ENCODE measurements at places on chromosomes 2 and 18. TPM values are rescaled to one million over a fixed set of nuclear protein-coding genes. Genes with fewer than 3 reads are reported as not detected.

DNA sequence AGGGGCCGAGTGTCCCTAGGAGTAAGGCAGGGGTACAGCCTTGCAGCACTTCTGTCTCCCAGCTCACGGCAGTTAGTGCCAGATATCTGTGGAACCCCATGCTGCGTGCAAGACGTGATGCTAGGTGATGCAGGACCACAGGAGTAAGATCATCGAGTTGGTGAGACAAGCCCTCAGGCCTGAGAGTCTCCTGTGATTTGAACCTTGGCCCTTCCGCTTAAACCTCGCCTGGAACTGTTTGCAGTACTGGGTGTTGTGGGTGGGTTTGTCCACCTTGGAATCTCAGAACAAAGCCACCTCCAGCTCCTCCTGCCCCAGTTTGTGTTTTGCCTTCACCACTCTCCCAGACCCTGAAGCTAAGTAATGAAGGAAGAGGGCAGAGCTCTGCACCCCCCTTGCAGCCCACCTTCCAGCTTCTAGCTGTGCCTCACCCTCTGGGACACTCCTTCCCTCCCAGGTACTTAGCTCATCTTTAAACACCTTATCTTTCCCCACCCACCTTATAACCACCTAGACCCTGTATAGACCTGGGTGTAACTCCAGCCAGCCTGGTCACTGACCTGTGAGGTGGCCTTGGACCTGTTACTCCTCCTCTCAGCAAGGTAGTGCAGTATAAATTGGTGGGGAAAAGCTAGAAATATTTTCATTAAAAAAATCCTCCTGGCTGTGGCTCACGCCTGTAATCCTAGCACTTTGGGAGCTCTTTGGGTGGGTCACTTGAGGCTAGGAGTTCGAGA, 6.6 kb downstream of the CNNM4 start:
- no peak overlapping the region for H3K27ac ChIP-seq
- peaks cover 33% of the 10 kb centered on the region for H3K4me1 ChIP-seq
- peaks cover 5% of the 10 kb centered on the region for H3K36me3 ChIP-seq
- no peak for DNase-seq
- no peak overlapping the region for H3K4me3 ChIP-seq

PIKFYVE gene
- 30.3 TPM for total RNA-seq

- H3K4me3 ChIP-seq, result no peak overlapping the region
- H3K27me3 ChIP-seq, result no peaks in the 10 kb centered on the region
- H3K4me1 ChIP-seq, result no peaks in the 10 kb centered on the region
- H3K36me3 ChIP-seq, result no peaks in the 10 kb centered on the region
These were observed 26.1 kb upstream of the PRLH start for GRCh38 chr2:237540223-237540775.

DNA sequence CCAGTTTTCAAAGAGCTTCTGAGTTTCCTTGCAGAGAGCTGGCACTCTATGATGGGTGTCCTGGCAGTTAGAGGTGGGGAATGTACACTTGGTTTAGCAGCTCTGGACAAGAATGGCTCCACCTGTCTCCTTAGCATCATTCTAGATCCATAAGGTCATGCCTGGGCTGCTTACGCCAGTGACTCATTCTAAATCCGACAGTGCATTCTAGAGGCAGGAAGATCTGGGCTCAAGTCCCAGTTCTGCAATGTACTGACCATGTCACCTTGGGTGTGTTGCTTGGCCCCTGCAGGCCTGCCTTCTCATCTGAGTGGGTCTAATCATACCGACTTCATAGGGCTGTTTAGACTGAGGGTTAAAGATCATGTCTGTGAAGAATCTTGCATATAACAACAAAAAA, 46.5 kb downstream of the PTGR3 start:
- H3K4me1 ChIP-seq, result peaks cover 9% of the 10 kb centered on the region
- H3K27me3 ChIP-seq, result peaks cover 8% of the 10 kb centered on the region
- H3K36me3 ChIP-seq, result no peaks in the 10 kb centered on the region
- DNase-seq, result no peak

- DNase-seq, result no peak
- no peaks in the 10 kb centered on the region for H3K27me3 ChIP-seq
- no peak overlapping the region for H3K27ac ChIP-seq
- H3K4me3 ChIP-seq, result no peak overlapping the region
- no peaks in the 10 kb centered on the region for H3K4me1 ChIP-seq
- H3K36me3 ChIP-seq, result peaks cover 51% of the 10 kb centered on the region
These were observed 33.3 kb downstream of the NDUFA10 start for GRCh38 chr2:239991689-239992314.

DNA sequence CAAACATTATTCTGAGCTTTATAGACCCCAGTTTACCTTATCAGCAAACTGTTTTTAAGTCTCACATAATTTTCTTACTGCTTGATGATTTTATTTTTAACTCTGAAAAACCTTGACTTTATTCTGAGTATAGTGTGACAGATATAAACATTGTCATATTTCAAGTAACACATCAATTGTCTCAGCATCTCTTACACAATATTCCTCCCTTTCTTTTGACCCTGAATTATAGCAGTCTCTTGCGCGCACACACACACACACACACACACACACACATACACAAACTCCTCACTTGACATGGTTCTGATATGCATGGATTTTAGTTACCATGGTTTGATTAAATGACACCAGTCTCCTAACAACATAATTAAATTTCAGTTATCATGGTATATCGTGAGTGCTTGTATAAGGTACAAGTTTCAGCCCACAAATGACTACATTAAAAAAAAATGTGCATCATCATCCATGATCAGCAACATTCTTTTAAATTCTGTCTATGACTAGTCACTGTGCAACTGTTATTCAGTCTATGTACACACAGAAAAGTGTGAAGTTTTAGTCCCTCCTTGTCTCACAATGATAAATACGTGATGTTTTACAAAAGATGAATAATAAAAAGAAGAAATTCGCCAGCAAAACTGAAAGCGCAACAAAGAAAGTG, 39.5 kb upstream of the TACR1 start:
- no peak for DNase-seq
- no peaks in the 10 kb centered on the region for H3K36me3 ChIP-seq
- no peaks in the 10 kb centered on the region for H3K4me1 ChIP-seq
- no peak overlapping the region for H3K27ac ChIP-seq
- no peaks in the 10 kb centered on the region for H3K27me3 ChIP-seq
- H3K4me3 ChIP-seq, result no peak overlapping the region

- peaks cover 3% of the 10 kb centered on the region for H3K27me3 ChIP-seq
- no peak overlapping the region for H3K27ac ChIP-seq
- no peak for DNase-seq
These were observed 47.8 kb downstream of the TEX51 start for GRCh38 chr2:126946318-126947102.

DNA sequence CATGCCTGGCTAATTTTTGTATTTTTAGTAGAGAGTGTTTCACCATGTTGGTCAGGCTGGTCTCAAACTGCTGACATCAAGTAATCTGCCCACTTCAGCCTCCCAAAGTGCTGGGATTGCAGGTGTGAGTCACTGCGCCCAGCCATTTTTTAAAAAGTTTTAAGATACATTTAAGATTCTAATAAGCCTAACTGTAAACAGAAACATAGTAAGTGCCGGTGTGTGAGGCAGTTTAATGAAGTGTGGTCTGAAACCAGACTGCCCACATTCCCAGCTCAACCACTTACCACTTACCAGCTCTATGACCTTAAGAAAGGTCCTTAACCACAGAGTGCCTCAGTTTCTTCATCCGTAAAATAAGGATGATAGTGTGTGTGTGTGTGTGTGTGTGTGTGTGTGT, 42.4 kb downstream of the TMEM237 start:
- H3K36me3 ChIP-seq, result no peaks in the 10 kb centered on the region
- H3K4me3 ChIP-seq, result no peak overlapping the region
- H3K4me1 ChIP-seq, result no peaks in the 10 kb centered on the region
- peaks cover 18% of the 10 kb centered on the region for H3K27me3 ChIP-seq
- no peak for DNase-seq
- H3K27ac ChIP-seq, result no peak overlapping the region

GRCh38 chr2:143468341-143468888, 339.2 kb downstream of the ARHGAP15 start:
- DNase-seq, result no peak
- H3K4me3 ChIP-seq, result no peak overlapping the region
- H3K27me3 ChIP-seq, result no peaks in the 10 kb centered on the region
- H3K36me3 ChIP-seq, result peaks cover 15% of the 10 kb centered on the region
- peak overlapping the region; percentile 24 for H3K27ac ChIP-seq

DNA sequence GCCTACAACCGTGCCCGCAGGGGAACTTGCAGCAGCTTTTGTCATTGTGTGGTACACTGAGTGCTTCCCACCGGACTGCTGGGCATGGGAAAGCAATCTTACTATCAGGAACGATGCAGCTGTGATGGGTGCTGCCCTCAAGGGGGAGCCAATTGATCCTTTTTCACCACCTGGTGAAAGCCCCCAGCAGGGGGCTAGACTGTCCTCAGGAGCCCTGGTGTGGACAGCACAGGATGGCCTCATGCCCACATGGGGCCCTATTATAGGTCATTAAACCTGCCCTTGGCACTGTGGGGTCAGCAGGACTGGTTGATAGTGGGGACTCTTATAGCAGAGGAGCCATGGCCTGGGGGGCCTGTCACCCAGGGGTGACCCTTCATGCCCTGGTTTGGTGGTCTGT, 172.2 kb downstream of the GLI2 start:
- H3K27me3 ChIP-seq, result no peaks in the 10 kb centered on the region
- no peak overlapping the region for H3K27ac ChIP-seq
- no peak overlapping the region for H3K4me3 ChIP-seq
- no peaks in the 10 kb centered on the region for H3K36me3 ChIP-seq
- H3K4me1 ChIP-seq, result no peaks in the 10 kb centered on the region
